NCI-H69 (cell line): ENCODE measurements at places on chromosomes 1 and 21.

DNA sequence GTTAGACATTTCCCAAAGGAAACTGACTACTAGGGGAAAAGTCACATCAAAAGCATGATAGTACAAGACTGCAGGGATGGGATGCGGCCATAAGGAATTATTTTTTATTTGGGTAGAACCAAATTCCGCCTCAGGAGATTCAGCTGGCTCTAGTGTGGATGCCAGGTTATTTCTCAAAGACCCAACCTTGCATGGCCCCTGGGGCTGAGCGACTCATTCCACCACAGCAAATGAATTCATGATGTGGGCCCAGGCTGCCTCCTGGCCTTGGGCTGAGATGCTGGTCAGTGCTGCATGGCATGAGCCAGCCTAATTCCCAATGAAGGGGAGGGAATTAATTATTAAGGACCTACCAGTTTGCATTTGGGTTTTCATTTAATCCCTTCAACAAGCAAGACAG is 11.8 kb downstream of the TMEM35B start:
- no peak for DNase-seq

- peak; percentile 96 for DNase-seq
Observed at GRCh38 chr1:11681071-11681771, at the start of gene MAD2L2. MAD2L2 (minus strand) TSS chr1:11681148; CDS start chr1:11680601, 547 bp downstream.

- peak; percentile 34 for DNase-seq
Observed at GRCh38 chr1:1419813-1420653, 1.0 kb downstream of the ANKRD65 start.

- peak; percentile 10 for DNase-seq
Observed at GRCh38 chr1:76075877-76076276, 1.3 kb downstream of the ST6GALNAC3 start.

DNA sequence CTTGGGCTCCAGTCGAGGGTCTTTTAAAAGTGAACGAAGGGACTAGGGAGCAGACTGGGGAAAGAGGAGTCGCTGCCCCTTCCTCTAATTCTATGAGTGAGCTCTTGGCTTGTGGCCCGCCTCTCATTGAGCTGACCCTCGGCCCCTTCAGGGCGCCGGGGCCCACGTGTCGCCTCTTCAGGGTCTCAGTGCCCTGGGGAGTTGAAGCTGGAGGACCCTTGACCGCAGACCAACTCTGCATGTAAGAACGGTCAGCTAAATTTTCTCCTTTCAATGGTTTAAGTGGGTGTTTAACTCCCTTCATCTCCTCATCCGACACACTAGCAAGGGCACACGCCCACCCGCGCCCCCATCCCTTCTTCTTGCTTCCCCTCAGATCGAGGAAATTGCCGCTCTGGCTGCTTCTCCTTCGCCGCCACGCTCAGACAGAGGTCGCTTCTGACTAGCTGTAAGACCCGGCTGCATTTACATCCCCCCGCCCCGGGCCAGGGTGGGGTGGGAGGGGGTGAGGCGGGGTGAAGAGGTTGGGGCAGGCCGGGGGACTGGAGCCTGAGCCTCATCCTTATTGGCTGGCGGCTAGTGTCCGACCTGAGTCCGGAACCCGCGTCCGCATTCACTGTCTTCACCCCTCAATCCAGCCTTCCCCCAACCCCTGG is 10.9 kb downstream of the NR5A2 start:
- no peak for DNase-seq

DNA sequence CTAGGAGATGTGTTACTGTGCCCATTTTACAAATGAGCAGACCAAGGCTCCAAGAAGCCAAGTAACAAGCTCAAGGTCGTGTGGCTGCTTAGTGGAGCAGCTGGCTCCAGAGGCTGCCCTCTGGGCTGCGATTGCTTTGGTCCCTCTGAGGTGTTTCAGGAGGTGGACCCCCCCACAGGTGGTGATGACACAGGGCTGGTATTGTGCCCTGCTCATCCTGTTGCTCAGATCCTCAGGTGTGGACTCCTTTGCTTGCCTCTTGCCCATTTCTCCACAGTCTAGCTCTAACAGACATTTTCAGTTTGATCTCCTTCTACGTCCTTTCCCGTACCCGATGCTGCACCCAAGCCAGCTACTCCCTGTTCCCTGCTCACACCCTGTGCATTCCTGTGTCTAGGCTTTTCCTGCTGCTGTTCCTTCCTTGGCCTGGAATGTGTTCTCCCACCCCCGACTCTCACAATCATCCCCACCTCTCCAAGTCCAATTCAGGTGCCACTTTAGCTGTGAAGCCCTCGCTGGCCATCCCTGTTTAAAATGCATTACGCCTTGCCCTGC is 28.1 kb upstream of the GRHL3 start:
- no peak for DNase-seq

GRCh38 chr1:118896416-118896815 is 91.7 kb downstream of the TBX15 start:
- DNase-seq: no peak

DNA sequence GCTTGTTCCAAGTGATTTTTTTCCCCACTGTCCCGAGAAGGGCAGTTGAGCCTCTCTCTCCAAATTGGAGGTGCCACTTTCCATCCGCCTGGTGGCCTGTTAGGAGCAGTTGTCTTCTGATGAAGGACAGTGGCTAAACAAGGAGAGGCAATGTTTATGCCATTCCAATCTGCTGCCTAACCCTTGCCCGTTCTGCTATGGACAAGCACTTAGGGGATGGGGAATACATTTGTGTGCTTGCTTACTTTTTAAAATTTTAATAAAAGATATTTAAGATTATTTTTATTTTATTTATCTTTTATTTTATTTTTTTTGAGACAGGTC is 12.0 kb downstream of the COQ8A start:
- DNase-seq: no peak

- peak; percentile 83 for DNase-seq
Observed at GRCh38 chr1:15352128-15352957, 57.3 kb upstream of the EFHD2 start.

DNA sequence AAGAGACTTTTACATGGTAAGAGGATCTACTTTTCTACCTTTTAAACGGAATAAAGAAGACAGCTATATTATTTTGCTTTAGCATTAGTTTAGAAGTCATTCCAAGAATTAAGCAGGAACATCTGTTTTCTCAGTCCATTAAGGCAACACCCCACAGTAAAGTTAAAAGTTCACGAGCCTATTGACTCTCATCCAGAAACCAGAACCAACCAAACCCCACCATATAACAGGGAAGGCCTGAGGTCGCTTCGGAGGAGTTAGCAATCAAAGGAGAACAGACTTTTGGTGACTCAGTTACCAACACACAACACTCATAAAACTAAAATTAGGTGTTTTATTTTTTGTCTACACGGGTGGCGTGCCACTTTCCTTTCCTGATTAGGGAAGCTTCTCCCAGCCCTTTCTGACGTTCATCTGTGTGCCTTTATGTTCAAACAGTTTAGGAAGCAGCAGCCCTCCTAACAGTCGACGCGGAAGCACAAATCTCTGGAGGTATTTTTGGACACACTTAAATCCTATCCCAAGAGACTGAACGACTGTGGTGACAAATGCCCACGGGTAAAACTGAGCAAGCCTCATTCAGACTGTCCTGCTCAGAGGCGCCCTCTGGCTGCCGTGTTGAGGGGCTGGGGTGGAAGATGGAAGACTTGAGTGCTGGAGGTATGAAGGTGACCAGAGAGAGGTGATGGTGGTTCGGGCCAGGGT is 8.6 kb upstream of the PLA2G2C start:
- DNase-seq: peak; percentile 35

- no peak for DNase-seq
Observed at GRCh38 chr1:241817331-241817792, 30.6 kb upstream of the EXO1 start.

- DNase-seq: no peak
Observed at GRCh38 chr1:174534789-174535188, 87.0 kb downstream of the GPR52 start.

DNA sequence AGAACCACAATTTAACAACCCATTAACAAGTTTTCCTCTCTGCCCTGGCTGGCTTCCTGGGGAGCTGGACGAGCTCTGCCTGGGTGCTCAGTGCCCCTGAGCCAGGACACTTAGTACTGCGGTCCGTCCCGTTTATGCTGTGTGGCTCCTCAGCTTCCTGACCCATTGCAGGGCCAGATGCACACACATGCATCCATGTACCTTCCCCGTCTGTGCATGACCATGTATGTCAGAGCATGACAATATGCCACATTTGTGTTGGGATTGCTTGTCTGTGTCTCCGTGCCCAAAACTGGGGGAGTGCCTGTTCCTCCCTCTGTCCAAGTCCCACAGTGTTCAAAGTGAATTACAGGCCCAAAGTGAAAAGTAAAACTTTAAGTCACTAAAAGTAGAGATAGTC is 9.7 kb upstream of the TFF3 start:
- no peak for DNase-seq

GRCh38 chr1:201221201-201221846 is 30.7 kb downstream of the IGFN1 start:
- no peak for DNase-seq

- peak; percentile 28 for DNase-seq
Observed at GRCh38 chr1:37290718-37291117, 183.7 kb upstream of the ZC3H12A start.

DNA sequence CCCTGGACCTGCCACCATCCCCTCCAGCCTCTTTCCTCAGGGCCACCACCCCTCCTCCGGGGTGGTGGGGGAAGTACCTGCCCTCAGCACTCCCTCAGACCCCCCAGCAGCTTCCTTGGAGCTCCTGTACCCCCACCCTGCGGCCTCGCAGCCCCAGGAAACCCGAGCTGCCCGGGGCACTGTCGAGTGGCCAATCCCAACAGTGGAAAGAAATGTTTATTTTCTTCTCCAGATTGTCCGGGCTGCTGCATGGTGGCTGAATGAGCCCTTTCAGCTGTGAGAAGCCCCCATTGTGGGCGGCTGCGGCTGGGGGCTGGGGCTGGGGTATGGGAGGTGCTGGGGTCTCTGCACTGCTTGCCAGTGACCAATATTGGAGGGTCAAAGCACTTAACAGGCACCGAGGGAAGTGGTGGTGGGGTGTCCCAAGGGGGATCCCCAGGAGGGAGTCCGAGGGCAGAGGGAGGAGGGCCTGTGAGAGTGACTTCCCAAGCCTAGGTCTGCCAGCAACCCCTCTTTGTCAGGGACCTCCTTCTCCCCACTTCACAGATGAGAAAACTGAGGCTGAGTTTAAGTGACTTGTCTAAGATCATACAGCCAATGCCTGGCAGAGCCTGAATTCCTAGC is 25.2 kb downstream of the RUNX3 start:
- DNase-seq: no peak

- peak; percentile 84 for DNase-seq
Observed at GRCh38 chr1:154998818-154999570, 3.6 kb upstream of the ZBTB7B start.

GRCh38 chr1:40183055-40183710 is 22.0 kb downstream of the RLF start:
- peak; percentile 4 for DNase-seq

DNA sequence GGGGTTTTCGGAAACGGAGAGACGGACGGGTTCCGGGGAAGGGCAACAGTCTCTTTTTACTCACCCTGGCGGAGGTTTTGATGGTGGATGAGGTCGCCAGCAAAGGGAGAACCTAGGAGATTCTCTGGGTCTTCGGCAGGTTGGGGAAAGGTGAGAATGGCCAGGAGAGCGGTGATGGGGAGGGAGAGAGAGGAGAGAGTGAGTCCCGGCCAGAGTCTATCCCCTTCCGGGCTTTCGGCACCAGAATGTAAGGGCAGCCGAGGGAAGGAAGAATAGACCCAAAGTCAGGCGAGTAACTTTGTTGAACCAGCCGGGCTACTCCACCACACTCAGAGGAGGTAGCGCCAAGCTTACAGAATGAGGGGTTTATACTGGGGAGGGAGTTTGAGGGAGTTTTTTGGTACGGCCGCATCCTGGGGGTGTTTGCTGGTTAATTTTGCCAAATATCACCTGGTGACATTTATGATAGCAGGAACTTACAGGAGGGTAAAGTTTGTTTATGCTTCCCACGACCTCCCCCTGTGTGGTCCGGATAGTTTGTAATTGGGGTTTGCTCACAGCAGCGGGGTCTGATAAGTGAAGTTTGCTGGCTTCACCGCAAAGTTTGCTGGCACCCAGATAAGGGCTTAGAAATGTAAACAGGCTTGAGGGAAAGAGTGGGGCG is 141.1 kb upstream of the ETV3 start:
- DNase-seq: no peak

- peak; percentile 71 for DNase-seq
Observed at GRCh38 chr1:22139066-22139594, 3.8 kb downstream of the WNT4 start.

- DNase-seq: no peak
Observed at GRCh38 chr1:109138358-109138757, 24.4 kb downstream of the ELAPOR1 start.

- DNase-seq: no peak
Observed at GRCh38 chr1:97245682-97246081, 524.1 kb downstream of the PTBP2 start.

- peak; percentile 82 for DNase-seq
Observed at GRCh38 chr1:67532452-67533216, 102.4 kb upstream of the SERBP1 start.

- DNase-seq: no peak
Observed at GRCh38 chr1:27403931-27404330, 11.5 kb downstream of the GPR3 start.

DNA sequence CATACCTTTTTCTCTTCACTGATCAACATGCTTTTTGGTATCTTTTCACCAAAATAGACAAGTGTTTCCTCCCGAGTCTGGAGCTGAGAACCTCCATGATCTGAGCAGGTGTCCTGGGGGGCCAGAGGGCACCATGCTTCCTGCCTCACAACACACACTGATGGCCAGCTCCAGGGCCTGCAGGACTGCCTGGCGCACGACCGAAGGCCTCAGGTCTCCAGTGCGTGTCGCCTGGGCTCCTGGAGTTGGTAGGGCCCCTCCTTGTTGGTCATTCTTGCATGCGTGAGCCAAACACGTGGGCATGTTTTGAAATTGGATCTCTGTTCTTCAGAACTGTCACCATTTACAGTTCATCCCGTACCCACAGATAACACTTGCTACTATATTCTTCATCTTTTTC is 64.4 kb downstream of the SLC37A1 start:
- no peak for DNase-seq

DNA sequence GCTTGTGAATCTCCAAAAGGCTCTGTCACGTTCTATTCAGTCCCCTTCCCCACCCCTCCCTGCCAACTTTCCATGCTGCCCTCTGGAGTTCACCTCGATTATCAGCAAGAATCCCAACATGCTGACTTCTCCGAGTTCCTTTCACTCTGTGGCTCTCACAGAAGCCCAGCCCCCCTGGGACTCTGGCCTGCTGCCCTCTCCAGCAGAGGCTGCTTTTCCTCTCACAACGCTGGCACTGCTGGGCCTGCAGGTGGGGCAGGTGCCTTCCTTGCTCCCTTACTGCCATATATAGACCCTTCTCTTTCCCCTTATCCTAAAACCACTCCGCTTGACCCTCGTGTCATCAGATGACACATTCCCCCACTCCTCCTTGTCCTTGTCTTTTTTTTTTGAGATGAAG is 10.2 kb upstream of the RNF186 start:
- no peak for DNase-seq
